ENCODE measurements at places on chromosomes 3 and 15.

DNA sequence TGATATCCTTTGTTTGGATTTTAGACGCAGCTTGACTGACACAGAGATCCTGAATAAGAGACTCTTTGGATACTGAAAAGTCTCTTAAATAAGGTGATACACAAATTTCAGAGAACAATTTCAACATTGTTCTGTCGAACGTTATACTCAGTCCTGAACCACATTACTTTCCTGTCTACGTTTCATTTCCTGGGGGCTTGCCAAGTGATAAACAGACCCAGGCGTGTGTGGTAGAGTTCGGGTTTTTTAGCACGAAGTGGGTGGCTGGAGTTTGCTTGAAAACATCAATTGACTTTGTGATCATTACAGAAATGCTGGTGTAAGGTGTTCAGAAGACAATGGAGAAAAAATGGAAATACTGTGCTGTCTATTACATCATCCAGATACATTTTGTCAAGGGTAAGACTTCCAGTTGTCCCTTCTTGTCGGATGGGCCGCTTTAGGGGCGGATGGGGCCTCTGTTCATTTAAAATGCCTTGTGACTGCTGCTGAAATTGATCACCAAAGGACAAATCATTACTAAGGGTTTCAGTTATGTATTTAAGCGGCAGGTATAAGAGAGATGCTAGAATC is at the start of gene CD96:
CD96 (plus strand) TSS at position 287 of the 573 bp plus-strand sequence; CDS start at position 339, 52 bp downstream.
- no peak for DNase-seq

DNA sequence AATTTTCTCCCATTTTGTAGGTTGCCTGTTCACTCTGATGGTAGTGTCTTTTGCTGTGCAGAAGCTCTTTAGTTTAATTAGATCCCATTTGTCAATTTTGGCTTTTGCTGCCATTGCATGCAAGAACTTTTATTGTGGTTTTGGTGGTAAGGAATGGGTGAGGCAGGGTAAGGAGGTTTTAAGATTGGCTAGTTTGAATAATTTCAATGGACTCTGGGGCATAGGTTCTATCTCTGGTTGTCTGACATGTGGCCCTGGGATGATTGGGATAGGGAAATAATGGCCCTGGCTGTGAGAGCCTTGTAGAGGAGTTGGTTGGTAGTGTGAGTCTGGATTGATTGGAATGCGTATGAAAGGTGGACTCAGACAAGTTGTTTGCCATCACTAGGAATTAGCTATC is 38.0 kb downstream of the SEC22A start:
- no peak for DNase-seq

DNA sequence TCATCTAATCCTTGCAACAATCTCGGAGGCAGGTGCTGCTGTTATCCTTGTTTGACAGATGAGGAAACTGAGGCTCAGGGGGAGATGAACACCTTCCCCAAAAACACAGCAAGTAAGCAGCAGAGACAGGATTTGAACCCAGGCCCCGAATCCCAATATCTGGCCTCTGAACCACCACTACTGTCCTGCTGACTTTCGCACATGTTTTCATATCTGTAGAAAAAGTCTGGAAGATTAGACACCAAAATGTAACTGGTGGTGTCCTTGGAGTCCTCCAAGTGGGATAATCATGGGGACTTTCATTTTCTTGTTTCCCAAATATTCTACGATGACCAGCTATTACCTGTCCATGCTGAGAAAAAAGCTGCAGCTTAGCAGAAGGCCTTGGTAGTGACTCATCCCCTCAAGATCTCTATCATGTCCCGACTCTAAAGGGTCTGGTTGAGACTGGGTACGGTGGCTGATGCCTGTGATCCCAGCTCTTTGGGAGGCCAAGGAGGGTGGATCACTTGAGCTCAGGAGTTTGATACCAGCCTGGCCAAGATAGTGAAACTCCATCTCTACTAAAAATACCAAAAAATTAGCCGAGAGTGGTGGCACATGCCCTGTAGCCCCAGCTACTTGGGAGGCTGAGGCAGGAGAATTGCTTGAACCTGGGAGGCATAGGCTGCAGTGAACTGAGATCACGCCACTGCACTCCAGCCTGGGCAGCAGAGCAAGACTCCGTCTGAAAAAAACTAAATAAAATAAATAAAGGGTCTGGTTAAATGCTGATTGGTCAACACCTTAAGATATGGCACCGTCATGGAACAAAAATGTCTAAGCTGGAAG is 8.6 kb downstream of the IRAK2 start:
- no peak for DNase-seq

DNA sequence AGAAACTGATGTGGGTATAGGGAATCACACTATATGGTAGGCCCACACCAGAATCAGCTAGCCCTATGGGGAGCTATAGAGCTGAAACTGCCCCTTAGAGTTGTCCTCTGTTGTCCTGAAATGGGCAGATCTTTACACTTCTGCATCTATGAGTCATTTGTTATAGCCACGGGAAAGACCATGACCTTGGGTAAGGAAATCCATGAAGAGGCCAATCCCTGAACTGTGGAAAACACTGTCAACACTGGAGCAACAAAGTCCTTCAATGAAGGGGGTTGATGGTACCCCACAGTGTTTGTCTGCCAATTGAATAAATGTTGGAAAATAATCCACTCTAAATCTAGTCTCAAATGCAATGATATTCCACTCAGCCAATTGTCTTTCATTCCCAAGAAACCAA is 5.2 kb upstream of the CD200R1 start:
- no peak for DNase-seq
